Endothelial cell of umbilical vein (primary cell): ENCODE measurements at places on chromosomes 4 and X. TPM values are rescaled to one million over a fixed set of nuclear protein-coding genes. Genes with fewer than 3 reads are reported as not detected.
A peak's percentile ranks its signal among the peaks of the same experiment; 100 is the strongest.

DNA sequence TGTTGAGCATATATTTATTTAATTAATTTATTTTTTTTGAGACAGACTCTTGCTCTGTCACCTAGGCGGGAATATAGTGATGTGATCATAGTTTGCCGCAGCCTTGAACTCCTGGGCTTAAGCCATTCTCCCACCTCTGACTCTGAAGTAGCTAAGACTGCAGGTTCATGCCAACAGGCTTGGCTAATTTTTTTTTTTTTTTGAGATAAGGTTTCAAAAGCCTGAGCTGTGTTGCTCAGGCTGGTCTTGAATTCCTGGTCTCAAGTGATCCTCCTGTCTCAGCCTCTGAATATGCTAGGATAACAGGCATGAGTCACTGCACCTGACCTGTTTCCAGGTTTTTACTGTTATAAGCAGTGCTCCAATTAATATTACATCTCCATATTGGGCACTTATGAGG lies 4.8 kb downstream of the ADD1 start:
- DNase-seq, result no peak

DNA sequence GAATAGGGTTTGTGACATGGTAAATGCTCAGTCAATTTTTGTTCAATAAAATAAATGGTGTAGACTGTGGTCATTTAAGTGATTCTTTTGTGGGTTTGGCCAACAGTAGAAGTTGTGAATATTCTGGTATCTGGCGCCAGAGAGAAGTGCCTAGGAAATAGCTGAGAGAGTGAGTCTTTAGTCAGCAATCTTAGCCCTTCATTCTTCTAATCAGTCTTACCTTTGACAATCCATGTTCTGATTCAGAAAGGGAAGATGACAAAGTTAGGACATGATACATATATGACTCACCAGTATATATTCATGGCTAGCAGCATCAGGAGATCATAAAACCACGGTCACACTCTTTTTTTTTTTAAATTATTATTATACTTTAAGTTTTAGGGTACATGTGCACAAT lies 141.8 kb upstream of the PCDH18 start:
- DNase-seq, result no peak

DNA sequence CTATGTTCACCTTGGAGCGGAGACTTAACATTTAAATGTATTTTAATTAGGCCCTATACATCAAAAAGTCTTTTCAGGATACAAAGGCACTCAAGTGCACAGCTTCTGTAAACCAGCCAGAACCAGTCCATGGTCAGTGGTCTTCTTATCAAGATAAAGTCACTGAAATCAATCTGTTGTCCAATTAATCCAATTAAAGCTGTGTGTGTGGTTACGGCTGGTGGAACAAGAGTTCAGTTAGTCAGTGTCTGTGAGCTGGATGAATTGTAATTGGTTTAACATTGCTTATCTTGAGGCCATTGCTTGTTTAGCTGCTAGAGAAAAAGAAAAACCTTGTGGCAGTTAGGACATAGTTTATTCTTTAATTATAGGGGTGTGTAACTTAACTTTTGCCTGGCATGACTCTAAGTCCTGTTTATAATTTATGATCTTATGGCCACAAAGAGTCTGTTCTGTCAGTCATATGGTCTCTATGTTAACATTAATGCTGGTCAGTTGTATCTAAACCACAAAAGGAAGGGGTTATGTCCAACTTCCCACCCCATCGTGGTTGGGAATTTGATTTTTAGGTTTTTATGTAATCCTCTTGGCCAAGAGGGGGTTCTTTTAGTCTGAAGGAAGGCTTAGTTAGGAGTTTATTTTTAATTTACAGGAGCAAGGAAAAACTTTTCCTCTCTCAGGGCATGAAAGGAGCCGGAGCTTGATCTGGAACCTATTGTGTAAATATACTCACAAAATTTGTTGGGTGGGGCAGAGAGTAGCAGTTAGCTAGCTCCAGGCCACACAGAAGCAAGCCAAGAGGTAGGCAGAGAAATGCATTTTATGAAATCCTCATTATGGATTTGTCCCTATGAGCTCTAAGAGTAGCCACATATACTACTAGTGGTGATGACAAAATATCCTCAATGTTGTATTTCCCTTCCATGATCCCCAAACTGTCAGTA lies 665.7 kb upstream of the ACTRT1 start:
- DNase-seq, result no peak

GRCh38 chr4:163091685-163092034 lies 75.0 kb downstream of the NAF1 start:
- DNase-seq, result no peak

DNA sequence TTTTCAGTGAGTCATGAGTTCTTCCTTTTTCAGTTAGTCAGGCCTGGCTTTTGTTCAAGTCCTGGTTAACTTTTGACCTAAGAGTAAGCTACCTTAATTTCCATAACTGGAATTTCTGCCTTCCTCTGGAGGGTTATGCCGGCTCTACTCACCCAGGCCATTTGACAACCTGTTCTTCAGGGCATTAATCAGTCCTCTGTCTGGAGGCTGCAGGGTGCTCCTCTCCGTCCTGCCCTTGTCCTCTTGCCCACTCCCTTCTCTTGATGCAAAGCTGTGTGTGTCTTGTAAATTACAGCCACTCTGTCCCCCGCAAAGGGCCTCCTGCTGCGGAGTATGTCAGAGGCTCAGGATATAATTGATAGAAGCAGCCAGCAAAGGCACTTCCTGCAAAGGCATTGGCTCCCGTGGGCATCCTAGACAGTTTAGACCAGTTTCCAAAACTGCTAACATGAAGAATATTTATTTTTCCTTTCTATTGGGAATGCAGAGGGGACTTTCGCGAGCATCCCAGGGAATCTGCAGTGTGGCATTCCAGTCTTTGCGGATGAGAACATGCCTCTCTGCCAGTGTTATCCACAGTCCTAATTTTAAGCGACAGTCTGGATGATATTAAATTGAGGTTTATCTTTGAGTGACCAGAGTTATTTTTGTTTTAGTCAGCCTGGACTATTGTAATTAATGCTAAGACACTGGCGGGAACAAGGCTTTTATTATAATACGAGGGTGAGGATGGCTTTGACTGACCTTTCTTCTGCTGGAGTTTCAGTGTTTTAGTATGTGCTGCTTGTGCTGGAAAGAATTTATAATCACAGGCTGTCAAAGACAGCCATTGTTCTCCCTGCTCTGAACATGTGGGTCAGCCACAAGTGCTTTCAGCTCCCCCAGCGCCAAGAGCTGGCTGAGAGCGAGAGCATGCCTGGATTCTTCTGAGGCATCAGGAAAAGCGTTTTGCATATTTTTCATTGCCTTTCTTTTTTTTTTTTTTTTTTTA lies 74.2 kb downstream of the LIMCH1 start:
- peak; percentile 70 for DNase-seq

DNA sequence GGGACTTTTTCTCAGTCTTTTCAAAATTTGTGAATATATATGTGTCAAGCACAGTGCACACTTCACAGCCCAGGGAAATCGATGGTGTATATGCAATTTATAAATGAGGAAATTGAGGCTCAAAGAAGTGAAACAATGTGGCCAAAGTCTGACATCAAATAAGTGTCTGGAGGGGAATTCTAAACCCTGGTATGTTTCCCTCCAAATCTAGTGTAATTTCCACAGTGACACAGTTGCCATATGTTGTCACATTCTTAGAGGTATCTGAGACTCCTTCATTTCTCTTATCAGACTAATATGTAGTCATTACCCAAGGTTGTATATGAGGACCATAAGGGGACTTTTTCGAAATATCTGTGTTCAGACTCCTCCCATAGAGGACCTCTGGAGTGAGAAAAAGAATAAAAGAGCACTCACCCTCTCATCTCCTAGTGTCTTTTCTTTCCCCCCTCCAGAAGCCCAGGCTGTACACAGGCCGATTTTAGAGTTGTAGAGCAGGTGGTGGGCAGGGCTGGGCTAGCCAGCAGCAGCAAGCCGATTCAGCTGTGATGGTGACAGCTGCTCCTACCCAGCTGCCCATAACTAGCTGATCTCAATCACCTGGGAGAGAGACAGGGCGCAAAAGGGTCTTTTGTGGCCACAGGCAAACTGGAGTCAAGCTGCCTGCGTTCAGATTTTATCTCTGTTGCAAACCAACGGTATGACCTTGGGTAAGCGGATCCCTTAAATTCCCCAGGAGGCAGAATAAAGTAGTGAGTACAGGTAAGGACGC lies 55.1 kb downstream of the CLCN5 start:
- DNase-seq, result no peak

GRCh38 chrX:21837056-21837455 lies 2.4 kb upstream of the MBTPS2 start:
- no peak for DNase-seq

STAG2 gene
- 9.1 and 12.7 TPM in 2 replicates for polyA plus RNA-seq

YY2 gene
- 0.59 and 0.86 TPM in 2 replicates for polyA plus RNA-seq

FGFR3 gene
- polyA plus RNA-seq, result 0.73 and 0.92 TPM in 2 replicates

TMEM31 gene
- polyA plus RNA-seq, result 0.19 TPM in 1 of 2 replicates, not detected in the other

CLNK gene
- polyA plus RNA-seq, result not detected in 2 replicates

LONRF3 gene
- polyA plus RNA-seq, result 4.1 and 4.4 TPM in 2 replicates

NPY5R gene
- not detected in 2 replicates for polyA plus RNA-seq

CNGA1 gene
- not detected in 2 replicates for polyA plus RNA-seq

XG gene
- polyA plus RNA-seq, result 0.10 TPM in 1 of 2 replicates, not detected in the other

SASH3 gene
- not detected in 2 replicates for polyA plus RNA-seq

FOXR2 gene
- polyA plus RNA-seq, result not detected in 2 replicates

DGAT2L6 gene
- polyA plus RNA-seq, result not detected in 2 replicates

GPR50 gene
- not detected in 2 replicates for polyA plus RNA-seq

SAT1 gene
- 264 and 526 TPM in 2 replicates for polyA plus RNA-seq

GABRQ gene
- 0.01 and 0.02 TPM in 2 replicates for polyA plus RNA-seq

EBP gene
- 178 and 183 TPM in 2 replicates for polyA plus RNA-seq
